ENCODE measurements at places on chromosomes 5 and 9.

- DNase-seq, result no peak
These were observed 6.4 kb upstream of the CHD1 start for GRCh38 chr5:98935206-98935605.

DNA sequence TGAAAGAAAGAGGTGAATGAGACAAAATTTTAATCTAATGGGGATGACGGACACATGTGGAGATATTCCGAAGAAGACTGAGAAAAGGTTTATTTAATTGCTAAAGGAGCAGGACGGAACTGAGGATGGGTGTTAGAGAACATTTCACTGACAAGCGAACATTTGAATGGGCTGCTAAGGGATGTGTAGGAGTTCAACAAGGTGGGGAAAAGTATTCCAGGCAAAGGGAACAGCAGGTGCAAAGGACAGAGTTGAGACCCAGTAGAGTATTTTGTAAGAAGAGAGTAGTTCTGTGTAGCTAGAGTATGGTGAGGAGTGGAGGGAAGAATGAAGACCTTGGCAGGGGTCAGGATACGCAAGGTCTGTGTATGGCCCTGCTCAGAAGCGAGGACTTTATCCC, 47.4 kb upstream of the FRRS1L start:
- DNase-seq, result no peak

DNA sequence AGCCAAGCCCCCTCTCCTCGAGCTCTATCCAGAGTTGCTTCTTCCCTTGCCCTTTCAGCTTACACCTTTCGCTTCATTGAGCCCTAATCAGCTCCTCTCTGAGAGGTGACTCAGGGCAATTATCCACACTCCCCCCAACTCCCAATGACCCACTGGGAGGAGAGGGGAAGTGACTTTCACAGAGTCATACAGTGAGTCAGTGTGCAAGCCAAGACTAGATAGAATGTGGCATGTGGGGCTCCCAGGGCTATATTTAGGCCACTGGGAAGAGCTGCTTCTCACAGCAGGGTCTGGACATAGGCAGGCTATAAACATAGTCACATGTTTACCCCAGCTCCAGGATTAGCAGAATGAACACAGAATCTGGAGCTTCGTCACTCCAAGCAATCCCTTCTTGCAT, 57.4 kb downstream of the NRG2 start:
- no peak for DNase-seq

GRCh38 chr9:101566904-101567724, 27.7 kb downstream of the PPP3R2 start:
- no peak for DNase-seq

- DNase-seq, result no peak
These were observed 316.3 kb downstream of the MCTP1 start for GRCh38 chr5:94968507-94969095.

DNA sequence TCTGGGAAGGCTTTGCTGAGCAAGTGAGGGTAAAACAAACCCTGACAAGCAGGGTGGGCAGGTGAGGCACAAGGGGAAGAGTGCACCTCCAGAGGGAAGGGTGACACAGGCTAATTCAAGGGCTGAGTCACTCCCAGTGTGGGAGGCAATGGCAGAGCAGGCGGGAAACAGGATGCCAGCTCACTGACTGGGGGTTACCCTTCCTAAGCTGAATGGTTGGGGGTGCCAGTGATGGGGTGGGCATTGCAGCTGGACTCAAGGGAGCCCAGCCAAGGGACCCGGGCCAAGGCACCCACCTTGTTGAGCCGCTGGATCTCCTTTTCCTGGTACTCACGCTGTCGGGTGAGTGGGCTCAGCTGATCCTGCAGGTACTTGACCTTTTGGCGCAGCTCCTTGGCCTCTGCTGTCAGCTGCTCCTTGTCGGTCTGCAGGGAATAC, 18.4 kb downstream of the GPX3 start:
- DNase-seq, result no peak

DNA sequence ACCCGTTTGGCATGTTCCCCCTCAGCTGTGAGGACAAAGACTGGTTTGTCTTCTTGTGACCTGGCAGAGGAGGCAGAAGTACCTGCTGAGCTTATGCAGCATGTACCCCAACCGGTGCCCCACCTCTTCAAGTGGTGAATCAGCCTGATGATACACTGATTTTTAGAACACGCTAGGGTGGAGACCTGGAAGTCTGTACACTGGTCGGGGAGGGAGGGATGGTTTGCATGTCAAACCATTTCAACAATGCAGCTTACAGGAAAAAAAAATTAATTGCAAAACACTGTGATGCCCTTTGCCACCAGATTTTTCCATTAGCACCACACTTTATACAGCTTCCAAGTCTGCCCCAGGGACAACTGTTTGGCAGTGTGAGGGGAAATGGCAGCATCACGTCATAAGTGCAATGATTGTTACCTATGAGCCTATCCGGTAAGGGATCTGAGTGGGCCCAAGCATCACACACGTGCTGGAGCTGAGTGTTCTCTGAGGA, 155.1 kb upstream of the DMRT1 start:
- DNase-seq, result peak; percentile 64

DNA sequence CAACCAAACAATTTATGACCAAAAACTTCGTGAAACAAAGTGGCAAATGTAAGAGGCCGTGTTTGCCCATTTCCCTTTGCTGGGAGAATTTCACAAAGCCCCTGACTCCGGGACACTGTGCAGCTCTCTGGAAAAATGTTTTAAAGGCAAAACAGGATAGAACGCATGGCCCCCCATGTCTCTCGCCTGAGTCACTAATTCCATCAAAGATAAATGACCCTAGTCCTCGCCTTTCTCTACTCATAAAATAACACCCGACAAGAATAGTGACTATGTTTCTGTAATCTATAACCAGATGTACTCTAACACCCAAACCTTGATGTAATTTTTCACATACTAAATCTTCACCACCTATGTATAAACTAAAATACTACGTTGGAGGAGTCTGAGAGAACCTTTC, 55.7 kb upstream of the SAP30L start:
- DNase-seq, result no peak

DNA sequence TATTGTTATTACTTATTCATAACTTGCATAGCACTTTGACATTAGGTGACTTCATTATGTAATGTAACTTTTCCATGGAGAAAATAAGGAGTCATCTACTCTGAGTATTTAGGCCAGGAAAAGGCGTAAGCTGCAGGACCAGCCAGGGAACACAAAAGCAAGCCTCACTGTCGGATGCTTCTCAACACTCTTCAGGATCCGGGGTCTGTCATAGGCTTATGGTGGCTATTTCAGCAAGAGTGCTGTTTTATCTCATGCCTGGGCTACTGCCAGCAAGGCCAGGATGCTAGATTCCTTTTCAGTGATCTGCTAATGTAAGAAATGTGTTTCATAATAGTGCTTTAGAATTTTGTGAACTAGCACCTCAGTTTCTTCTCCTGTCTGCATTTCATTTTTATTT, 162.4 kb downstream of the CHSY3 start:
- DNase-seq, result no peak

DNA sequence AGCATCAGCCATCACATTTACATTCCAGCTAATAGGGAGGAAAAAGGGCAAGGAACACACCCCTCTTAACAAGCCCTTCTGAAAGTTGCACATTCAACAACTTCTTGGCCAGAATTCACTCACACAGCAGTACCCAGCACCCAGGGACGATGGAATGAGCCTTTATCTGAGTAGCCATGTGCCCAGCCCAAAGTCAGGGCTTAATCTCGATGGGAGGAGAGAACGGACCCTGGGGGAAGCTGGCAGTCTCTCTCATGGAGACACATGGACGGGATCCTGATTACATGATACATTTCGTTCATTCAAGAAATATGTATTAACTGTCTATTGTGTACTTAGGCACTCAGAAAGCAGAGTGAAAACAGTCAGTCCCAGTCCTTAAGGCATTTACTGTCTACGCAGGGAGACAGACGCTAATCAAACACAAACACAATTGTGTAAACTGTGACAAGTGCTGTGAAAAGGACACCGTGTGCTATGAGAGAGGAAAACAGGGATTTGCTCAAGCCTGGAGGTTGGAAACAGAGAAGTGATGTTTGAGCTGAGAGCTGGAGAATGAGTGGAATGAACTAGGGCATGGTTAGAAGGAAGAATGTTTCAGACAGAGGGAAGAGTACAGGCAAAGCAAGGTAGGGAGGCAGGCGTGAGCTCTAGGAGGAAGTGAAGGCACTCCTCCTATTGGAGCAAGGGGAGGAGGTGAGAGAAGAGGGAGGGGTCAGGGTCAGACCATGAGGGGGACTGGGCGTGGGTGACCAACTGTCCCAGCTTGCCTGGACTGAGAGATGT, 7.4 kb downstream of the OTULINL start:
- DNase-seq, result no peak

GRCh38 chr5:8730194-8730593, 815.7 kb downstream of the SEMA5A start:
- no peak for DNase-seq

- no peak for DNase-seq
These were observed 155.0 kb upstream of the PITX1 start for GRCh38 chr5:135189024-135189423.

- no peak for DNase-seq
These were observed 559.5 kb upstream of the KLF4 start for GRCh38 chr9:108049026-108049607.

GRCh38 chr9:83027153-83027891, 35.6 kb downstream of the RASEF start:
- DNase-seq, result no peak

DNA sequence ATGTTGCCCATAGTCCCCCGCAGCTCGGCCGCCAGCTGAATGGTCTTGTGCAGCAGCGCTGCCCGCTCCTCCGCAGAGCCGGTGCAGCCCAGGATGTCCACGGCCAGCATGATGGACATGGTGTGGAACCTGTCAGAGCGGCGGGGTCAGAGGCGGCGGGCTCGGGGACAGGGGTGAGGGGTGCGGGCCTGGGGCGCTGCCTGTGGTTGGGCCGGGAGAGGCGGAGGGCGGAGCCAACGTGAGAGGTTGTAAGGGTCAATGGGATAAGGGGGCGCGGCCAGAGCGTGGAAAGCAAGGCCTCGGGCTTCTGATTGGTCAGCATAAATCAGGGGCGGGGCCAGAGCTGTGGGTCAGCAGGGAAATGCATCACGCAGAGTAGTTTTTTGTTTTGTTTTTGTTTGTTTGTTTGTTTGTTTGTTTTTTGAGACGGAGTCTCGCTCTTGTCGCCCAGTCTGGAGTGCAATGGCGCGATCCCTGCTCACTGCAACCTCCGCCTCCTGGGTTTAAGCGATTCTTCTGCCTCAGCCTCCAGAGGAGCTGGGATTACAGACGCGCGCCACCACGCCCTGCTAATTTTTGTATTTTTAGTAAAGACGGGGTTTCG, 6.8 kb upstream of the TOR2A start:
- DNase-seq, result no peak

- no peak for DNase-seq
These were observed 87.3 kb downstream of the SEC61B start for GRCh38 chr9:99309141-99309939.

DNA sequence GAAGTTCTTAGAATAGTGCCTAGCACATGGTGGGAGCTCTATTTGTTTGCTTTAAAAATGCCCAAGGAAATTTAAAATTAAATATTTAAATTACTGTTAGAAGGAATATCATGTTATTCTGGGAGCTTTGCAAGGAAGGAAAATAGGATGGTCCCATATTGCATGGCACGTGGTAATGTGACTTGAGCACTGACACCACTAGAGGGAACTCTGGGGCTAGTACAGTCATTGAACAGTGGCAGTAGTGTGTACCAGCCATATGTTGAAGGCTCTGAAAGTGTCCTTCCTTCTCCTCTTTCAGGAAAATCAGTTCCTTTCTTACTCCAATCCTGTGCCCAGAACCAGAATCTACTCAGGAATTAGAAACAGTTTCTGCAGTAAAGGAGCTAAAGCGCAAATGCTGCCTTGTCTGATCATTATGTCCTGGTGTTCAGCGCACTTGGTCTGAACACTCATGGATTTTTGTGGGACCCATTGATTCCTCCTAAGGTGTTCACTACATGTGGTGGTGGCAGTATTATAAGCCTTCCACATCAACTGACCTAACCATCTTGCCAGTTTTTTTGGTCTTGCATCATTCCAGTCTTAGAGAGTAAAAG, 54.1 kb downstream of the GDA start:
- DNase-seq, result no peak

- no peak for DNase-seq
These were observed 24.4 kb downstream of the C5orf22 start for GRCh38 chr5:31556461-31556860.

DNA sequence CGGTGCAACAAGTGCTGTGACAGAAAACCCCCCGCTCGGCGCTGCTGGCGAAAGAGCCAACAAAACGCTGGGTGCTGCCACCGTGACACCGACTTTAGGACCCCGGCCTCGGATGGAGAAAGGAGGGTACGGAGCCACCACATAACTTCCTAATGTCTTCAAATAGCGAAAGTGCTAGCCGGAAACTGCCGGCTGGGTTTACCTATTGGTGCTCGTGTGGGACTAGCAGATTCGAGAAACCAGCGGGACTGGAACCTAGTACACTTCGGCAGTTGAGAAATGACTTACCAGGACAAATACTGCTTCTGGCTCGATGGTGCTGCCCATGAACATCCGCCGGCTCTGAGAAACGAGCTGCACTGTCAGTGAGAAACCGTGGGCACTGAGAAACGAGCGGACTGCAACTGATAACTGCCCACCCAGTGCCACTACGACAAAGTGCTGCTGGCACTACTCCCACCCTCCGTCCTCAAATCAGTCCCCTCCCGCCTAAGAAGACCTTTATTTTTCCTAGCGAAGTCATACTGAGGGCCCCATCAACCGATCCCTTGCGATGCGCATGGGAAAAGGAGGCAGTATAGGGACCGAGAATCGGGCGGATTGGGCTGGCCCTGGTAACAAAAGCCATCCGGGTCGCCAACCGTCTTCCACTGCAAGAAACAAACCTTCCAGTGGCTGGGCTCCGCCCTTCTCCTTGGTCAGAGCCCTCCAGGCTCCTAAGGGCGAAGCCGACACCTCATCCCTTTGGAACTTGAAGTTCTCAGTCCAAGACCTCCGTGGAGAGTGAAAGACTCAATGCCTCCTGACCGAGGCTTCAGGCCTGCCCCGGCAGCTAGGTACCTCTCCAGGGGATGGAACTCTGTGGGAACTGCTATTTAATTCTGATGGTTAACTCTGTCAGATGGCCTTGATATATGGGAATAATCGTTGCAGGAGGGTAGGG, 27.0 kb upstream of the ANXA2R start:
- DNase-seq, result peak; percentile 92

DNA sequence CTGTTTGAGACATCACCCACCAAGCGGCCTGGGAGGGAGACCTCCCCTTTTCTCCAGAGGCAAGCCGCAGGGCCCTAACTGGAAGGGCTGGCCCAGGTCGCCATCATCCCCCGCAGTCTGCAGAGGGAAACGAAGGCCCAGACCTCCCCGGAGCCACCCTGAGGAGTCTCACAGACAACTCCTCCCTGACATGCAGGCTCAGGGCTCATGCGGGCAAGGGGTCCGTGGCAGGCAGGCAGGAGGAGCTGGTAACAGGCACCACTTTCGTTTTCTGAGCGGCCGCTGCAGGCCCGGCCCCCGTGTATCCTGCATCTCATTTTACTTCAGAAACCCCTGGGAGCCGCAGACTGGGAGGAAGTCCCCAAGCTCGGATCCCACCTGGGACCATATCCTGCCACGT, 192.0 kb upstream of the PPP1R26 start:
- DNase-seq, result no peak

GRCh38 chr5:141835928-141836670, 42.1 kb downstream of the PCDH1 start:
- no peak for DNase-seq

All from left lobe of liver (tissue), 2 donors.